ENCODE measurements at places on chromosomes 1 and 21. TPM values are rescaled to one million over a fixed set of nuclear protein-coding genes. Genes with fewer than 3 reads are reported as not detected.

DNA sequence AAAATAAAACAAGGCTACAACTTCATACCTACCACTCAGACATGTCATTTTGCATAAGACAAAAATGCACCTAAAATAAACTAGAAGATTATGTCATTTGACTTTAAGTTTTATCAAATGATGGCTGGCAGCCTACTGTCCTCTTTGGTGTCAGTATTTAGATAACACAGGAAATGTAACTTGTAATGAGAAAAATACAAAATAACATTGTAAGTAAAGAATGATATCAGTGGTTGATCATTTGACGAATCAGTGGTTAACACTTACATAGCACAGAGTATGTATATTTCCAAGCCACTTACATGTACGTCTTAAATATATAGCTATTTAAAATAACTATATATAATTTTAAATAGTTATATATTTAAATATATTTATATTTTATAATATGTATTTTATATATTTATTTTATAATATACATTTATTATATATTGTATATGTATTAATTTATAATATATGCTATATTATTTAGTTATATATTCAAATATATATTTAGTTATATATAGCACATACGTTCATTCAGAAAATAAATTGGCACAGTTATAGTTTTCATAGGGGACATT is 44.1 kb downstream of the ZNF678 start:
- H3K27me3 ChIP-seq: no peaks in the 10 kb centered on the region
- H3K4me1 ChIP-seq: no peaks in the 10 kb centered on the region
- no peak overlapping the region for H3K4me3 ChIP-seq
- DNase-seq: no peak

- DNase-seq: peak; percentile 75
- no peaks in the 10 kb centered on the region for H3K27me3 ChIP-seq
Measured at GRCh38 chr1:53367503-53368313, 39.8 kb upstream of the LRP8 start.

DNA sequence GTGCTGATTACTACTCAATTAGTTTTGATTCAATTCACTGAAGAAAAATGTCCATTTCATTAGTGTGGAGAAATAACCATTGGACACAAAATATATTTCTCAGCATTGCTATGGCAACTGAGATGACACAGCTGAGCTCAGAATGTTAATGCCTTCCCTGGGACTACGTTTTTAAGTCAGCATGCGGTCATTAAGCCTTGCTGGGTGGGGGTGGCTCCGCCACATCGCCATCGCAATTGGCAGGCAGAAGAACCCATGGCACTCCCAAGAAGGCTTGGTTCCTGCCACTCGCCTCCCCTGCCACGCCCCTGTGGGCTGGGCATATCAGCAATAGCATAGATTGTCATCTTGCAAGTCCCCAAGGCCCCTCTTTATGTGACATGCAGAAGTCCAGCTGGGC is 256.7 kb upstream of the CAMK1G start:
- no peaks in the 10 kb centered on the region for H3K27me3 ChIP-seq
- DNase-seq: no peak
- H3K36me3 ChIP-seq: no peaks in the 10 kb centered on the region
- no peak overlapping the region for H3K4me3 ChIP-seq
- H3K4me1 ChIP-seq: no peaks in the 10 kb centered on the region

GRCh38 chr1:212291505-212292134 is 6.4 kb downstream of the PPP2R5A start:
- no peaks in the 10 kb centered on the region for H3K27me3 ChIP-seq
- peak; percentile 84 for DNase-seq
- H3K4me3 ChIP-seq: no peak overlapping the region
- no peak overlapping the region for H3K27ac ChIP-seq

GRCh38 chr1:42913426-42914091 is 45.1 kb downstream of the SLC2A1 start:
- no peaks in the 10 kb centered on the region for H3K27me3 ChIP-seq
- H3K4me3 ChIP-seq: no peak overlapping the region
- H3K36me3 ChIP-seq: no peaks in the 10 kb centered on the region
- H3K4me1 ChIP-seq: no peaks in the 10 kb centered on the region
- DNase-seq: peak; percentile 87

DNA sequence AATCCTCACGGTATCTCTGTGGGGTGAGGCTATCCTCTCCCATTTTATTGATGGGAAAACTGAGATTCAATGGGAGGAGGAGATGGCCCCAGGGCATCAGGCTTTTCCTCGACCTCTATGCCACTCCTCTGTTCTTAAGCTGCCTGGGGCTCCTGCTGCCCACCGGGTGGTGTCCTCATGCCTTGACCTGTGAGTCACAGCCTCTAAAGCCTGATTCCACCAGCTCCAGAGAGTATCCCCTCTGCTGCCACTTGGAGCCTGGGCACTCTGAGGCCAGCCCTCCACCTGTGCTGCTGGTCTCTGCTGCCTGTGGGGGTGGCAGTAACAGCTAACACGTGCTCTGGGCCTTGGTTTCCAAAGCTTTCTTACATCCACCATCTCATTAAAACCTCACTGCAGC is 241.2 kb downstream of the TRABD2B start:
- H3K27ac ChIP-seq: no peak overlapping the region
- no peak for DNase-seq
- no peaks in the 10 kb centered on the region for H3K36me3 ChIP-seq
- H3K4me3 ChIP-seq: no peak overlapping the region
- no peaks in the 10 kb centered on the region for H3K27me3 ChIP-seq
- H3K4me1 ChIP-seq: no peaks in the 10 kb centered on the region

- H3K4me3 ChIP-seq: no peak overlapping the region
- peaks cover 22% of the 10 kb centered on the region for H3K4me1 ChIP-seq
- DNase-seq: no peak
- no peaks in the 10 kb centered on the region for H3K36me3 ChIP-seq
- no peak overlapping the region for H3K27ac ChIP-seq
Measured at GRCh38 chr1:97143236-97143882, 421.8 kb downstream of the PTBP2 start.

DNA sequence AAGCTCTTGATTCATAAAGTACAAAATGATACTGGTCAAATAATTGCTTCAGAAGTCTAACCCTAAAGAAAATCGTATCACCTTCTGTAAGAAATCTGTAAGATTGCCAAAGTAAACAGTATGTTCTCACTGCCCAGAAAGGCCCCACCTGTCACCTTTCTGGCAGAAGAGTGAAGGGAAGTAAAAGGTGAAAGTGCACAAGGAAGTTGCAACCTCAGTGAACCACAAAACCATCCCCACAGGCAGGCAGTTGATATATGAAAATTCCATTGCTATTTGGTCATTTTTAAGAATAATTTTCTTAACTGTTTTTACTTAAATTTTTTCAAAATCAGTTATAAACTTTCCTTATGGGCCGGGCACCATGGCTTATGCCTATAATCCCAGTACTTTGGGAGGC is 48.5 kb upstream of the FBXO28 start:
- no peak for DNase-seq
- no peak overlapping the region for H3K27ac ChIP-seq
- H3K27me3 ChIP-seq: 0 out of 2 replicates have a peak, but pooled peaks cover 2% of the 10 kb centered on the region
- H3K36me3 ChIP-seq: no peaks in the 10 kb centered on the region

DNA sequence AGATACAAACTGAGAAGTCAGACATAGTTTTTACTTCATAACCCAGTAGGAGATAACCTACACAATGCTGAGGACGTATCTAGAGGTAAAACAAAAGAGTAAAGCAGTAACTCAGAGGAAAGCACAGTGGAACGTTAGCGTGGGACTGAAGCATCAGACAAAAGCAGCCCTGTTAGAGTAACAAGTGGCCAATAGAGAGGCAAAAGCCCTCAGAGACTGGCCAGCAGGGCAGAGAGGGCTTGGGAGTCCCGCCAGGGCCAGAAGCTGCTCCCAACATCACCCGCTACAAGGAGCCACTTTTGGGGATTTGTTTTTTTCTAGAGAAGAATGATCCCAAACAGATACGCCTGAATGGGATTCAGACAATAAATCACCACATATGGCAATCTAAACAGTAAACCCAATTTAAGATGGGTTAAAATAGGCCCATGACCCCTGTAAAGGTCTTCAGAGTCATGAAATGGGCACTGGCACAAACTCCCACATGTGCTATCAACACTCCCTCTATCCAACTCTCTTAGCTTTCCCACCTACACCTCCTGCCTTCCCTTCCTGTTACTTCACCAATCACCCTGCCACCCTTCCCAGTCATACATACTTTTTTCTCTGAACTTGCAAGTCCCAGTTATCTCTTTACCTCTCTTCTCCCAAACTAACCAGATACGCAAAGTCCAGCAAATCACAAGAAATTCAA is 17.2 kb downstream of the TADA1 start:
- peak overlapping the region; percentile 36 for H3K27ac ChIP-seq
- DNase-seq: no peak
- H3K4me1 ChIP-seq: peaks cover 14% of the 10 kb centered on the region
- H3K36me3 ChIP-seq: peaks cover 71% of the 10 kb centered on the region

DNA sequence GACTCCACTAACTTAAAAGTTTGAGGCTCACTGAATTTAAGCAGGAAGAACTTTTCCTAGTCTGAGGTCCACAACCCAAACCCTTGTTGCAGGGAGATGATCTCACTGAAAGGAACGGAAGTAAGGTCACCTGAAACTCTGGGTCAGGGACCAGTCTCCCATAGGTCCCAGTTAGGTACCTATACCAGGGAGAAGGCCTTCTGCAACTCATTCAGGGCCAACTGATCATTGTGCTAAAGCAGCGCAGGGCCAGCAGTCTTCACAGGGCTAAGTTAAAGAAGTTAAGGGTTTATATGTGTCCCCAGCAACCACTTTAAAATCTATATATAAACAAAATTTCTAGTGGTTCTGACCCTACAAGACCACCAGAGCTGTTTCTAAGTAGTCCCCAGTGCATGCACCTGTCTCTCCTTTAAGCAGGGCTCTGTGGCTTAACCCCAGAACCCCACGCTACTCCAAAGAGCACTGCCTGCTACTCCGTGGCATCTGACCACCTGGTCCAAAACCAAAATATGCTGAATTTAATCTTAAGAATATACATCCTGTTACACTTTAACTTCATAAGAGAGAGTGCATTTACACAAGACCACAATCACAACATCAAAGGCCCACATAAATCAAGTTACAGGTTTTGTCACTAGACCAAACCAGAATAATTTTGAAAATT is 2.8 kb downstream of the SRSF10 start:
- DNase-seq: no peak
- peak overlapping the region; percentile 93 for H3K27ac ChIP-seq
- H3K4me3 ChIP-seq: peak overlapping the region; percentile 98

GRCh38 chr1:230853731-230854130 is 14.6 kb downstream of the C1orf198 start:
- DNase-seq: no peak
- no peaks in the 10 kb centered on the region for H3K27me3 ChIP-seq
- H3K36me3 ChIP-seq: no peaks in the 10 kb centered on the region
- no peak overlapping the region for H3K4me3 ChIP-seq
- no peak overlapping the region for H3K27ac ChIP-seq

DNA sequence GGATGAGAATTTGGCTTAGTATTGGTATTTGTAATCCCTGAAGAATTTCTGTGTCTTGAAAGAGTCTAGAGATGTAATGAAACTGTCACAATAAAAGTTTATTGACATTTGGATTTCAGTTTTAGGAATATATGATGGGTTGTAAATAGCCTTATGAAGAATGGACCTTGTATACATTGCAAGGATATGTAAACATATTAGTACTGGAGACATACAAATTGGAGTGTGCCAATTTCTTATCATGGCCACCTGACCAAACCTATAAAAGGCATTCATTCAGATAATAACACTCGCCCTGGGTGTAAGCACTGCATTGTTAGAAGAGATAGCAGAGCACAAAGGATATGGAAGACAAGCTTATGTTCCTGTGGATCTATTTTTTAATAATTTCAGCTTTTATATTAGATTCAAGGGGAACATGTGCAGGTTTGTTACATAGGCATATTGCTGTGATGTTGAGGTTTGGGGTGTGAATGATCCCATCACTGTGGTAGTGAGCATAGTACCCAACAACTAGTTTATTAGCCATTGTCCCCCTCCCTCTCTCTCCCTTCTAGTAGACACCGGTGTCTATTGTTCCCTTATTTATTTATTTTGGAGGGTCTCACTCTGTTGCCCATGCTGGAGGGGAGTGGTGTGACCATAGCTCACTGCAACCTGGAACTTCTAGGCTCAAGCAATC is 8.6 kb downstream of the S1PR1 start:
- no peak overlapping the region for H3K27ac ChIP-seq
- no peak for DNase-seq
- no peaks in the 10 kb centered on the region for H3K27me3 ChIP-seq
- H3K36me3 ChIP-seq: no peaks in the 10 kb centered on the region
- peaks cover 40% of the 10 kb centered on the region for H3K4me1 ChIP-seq
- no peak overlapping the region for H3K4me3 ChIP-seq

Gene IFI6
- total RNA-seq: 88.2 TPM

Gene IL12RB2
- total RNA-seq: not detected

Gene MSH4
- total RNA-seq: not detected

Gene C1orf185
- not detected for total RNA-seq

Measured in Karpas-422 (cell line).